Stimulated activated effector memory CD8-positive, alpha-beta T cell treated with anti-CD3 and anti-CD28 coated beads, Interleukin-12 subunit alpha, Interleukin-12 subunit beta, amount 100 ng/mL, for 72 hours (primary cell): ENCODE measurements at places on chromosomes 11 and 22.
A peak's percentile ranks its signal among the peaks of the same experiment; 100 is the strongest.

- no peak for DNase-seq
Measured at GRCh38 chr22:48644997-48645396, 1182.7 kb downstream of the BRD1 start.

DNA sequence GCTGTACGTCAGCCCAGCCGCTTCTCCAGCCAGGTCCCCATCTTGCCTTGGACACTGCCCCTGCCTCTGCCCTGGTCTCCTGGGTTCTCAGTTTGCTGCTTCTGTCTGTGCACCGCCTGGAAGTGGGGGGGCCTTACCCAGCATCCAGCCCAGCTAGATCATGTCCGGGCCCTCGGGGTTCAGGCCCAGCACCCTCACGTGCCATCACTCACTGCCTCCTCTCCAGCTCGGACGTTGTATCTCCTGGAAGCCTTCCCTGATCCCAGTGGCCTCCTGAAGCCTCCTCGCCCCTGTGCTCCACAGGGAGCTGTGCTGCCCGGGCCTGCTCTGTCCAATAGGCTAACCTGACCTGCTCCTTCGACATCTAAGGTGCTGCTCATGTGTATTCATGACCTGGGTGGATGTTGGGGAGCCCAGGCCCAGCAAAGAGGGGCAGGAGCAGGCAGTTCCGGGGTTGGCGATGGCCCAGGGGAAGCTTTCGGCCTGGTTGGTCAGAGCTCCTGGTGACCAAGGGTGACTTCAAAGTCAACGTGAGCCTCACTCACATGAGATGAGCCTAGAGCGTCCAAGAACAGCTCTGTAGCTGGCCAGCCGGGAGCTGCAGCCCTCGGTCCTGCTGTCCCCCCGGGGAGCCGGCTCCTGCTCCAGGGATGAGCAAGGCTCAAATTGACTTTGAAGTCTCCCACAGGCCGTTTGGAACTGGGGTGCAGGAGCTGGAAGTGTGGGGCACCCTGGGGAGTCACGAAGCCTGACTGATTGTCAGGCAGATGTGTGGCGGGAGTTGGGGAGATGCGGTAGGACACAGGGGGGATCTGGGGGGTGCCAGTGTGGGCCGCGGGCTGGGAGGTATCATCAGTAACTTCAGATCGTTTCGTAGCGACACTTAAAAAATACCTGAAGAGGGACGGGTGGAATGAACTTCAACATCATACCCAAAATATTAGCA lies 5.2 kb upstream of the ASCL2 start:
- no peak for DNase-seq

DNA sequence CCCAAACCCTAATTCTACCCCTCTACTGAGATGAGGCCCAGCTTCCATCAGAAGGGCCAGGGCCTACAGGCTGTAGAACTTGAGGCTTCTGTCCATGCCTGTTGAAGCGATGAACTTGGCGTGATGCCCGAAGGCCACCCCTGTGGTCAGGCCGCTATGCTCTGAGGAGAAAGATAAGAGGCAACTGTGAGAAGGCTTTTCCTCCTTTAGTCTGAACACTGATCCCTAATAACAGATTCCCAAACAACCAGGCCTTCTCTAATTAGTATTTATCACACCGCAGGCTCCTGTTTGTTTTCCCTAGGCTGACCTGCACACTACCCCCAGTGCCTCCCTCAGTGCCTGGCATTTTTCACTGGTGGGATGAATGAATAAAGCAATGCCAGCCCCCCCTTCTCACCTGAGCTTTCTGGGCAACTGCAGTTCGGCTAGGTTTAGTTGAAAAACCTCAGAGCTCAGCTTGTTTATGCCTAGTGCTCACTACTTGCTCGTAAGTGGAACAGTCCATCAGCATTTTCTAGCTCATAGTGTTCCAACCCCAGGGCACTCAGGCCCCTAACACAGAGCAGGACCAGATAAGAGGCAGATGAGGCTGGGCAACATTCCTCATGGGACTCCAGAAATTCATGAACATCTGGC lies 15.2 kb downstream of the PRPF19 start:
- no peak for DNase-seq

GRCh38 chr22:37244114-37244921 lies at the start of gene RAC2:
RAC2 (minus strand) TSS chr22:37244269; CDS start chr22:37244148, 121 bp downstream.
- DNase-seq = peak; percentile 88

- no peak for DNase-seq
Measured at GRCh38 chr11:7974668-7975067, 9.4 kb upstream of the NLRP10 start.

DNA sequence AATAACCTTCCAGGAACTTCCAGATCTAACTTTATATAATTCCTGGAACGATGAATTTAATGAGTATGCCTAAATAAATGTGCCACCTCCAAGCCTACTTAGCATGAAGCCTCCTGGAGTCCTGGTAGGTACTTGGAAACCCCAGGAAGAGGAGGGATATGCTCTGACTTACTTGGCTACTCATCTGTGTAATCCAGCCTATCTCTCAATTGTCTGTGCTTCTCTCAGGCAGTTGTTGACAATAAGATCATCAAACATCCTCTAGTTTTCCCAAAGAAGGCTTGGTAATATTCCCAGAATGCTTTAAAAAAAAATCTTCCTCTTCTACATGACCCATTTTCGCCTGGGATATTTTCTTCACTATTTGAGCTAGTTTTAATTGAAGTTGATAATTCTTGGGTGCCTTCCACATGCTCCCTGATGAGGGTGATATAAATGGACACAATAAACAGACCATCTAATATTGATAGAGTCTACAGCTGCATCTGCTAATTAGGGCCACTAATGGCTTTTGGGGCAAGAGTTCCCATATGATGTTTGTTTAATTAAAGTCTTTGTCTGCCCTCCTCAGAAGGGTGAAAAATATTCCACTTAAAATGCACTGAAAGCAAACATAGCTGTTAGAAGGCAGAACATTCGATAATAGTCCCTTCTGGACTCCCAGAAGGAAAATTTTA lies 75.5 kb upstream of the RAB38 start:
- no peak for DNase-seq

GRCh38 chr11:117199053-117199915 lies at the start of gene TAGLN:
TAGLN (plus strand) TSS chr11:117199370; CDS start chr11:117203014, 3,644 bp downstream.
- DNase-seq = no peak

- DNase-seq = no peak
Measured at GRCh38 chr11:88411265-88411664, 73.7 kb upstream of the CTSC start.

DNA sequence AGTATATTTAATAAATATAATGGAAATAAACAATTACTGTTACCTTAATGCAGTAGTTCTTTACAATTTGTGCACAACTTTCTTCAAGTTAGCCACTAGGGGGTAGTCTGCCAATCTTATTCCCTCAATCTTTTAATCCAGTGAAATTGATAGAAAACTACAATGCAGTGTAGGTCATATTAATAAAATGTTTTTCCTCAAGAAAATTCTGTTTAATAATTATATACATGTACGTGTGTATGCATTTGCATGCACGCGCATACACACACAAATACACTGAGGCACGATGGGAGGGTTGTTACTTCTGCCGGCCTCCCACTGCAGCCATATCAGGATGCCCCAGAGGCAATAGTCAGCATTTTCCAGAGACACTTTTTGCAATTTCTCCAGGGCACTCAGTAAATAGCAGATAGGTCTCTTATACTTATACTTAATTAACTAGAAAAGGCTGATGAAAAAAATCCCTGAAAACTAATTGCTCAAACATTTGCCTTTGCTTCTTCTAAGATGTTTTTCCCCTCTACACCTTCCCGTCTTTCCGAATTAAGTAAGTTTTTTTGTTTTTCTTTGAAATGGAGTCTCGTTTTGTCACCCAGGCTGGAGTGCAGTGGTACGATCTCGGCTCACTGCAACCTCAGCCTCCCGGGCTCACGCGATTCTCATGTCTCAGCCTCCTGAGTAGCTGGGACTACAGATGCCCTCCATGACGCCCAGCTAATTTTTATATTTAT lies 3.1 kb downstream of the GAB2 start:
- DNase-seq = no peak

DNA sequence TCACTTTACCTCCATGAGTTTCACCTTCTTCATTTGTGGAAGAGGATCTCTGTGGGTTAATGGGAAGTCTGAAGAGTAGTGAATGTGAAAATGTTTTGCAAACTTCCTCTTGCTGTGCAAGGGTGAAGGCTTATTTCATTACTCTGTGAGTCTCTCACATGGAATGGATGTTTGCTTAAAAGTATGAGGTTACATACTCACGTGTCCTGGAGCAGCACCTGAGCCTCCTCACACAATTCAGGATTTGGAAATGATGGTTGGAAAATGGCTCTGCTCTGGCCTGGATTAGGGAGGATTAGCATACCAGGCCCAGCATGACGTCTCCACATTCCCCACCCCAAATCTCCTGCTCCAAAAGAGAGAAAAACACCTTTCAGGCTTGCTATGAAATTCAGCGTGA lies 4.8 kb downstream of the GRAMD1B start:
- no peak for DNase-seq

DNA sequence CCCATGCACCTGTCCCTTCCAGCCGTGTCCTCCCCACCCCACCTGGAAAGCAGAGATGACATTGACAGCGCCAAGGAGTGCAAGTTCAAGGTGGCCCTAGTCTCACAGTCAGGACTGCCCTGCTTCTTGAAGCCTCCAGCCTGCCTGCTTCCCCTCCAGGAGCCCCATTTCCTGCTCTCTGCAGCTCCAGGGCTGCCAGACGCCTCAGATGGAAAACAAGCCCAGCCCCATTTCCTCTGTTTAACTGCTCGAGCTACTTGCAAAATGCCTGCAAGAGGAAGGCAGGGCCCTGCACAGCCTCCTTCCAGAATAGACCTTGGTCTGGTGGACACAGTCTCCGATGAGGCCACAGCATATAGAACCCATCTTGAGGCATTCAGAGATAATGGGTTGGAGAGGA lies 5.0 kb upstream of the DGKZ start:
- DNase-seq = no peak

DNA sequence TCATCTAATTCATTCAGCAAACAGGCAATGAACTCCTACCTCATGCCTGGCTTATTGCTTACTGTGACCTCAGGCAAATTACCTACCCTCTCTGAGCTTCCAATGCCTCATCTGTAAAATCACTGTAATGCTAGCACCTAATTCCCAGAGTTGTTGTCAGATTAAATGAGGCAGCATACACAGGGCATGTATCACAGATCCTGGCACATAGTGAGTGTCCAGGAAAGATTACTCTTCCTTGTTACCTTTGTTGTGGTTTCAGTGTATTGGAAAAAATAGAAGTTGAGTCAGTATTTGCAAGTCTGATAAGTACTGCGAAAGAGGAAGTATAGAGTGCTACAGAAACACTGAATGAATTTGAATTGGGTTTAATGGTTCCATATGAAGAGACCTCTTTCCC lies 26.4 kb upstream of the LRRC55 start:
- DNase-seq = no peak

DNA sequence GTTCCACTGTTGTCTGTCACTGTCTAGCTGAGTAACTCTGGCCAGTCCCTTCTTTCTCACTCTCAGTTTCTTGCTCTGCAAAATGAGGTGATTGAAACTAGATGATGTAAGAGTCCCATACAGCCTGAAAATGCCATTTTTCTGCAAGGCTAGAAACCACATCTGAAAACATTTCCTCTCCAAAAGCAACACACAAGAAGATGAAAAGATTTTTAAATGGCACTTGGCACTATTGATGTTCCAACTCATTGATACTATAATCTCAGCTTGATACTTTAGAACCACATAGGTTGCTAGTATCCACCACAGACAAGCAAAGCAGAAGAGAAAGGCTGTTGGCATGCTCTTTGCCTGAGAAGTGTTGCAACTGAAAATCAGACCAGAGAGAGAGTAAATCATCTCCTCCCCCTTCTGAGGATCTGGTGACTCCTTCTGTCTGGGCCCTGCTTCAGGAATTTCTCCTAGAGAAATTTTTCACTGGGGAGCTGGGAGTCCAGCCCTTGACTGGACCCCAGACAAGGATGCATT lies 1217.9 kb downstream of the LRRC4C start:
- no peak for DNase-seq

DNA sequence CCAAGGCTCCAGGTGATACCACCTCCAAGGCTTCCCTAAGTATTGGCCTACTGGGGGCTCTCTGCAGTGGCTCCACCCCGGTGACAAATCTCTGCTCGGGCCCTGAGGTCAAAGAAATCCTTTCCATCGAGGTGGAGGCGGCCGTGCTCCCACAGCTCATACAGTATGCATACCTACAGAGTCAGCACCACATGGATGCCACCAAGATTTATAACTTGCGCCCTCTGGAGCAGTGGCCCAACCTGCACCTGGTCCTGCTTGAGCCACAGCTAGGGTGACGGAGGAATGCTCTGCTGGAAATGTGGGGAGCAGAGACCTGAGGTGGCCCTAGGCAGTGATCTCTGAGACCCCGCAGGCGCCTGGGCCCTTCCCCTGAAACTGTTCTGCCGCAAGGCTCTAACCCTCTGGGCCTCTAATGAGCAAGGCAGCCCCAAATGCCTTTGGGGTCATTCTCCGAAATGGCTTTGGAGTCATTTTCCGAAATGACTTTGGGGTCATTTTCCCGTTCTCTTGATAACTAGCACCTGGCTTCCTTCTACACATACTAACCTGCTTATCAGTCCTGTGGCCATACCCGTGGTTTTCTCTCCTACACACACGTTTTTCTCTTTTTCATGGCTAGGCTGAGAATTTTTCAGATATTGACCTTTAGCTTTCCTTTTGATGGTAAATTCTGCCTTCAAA lies 33.9 kb downstream of the TMEM45B start:
- DNase-seq = no peak

DNA sequence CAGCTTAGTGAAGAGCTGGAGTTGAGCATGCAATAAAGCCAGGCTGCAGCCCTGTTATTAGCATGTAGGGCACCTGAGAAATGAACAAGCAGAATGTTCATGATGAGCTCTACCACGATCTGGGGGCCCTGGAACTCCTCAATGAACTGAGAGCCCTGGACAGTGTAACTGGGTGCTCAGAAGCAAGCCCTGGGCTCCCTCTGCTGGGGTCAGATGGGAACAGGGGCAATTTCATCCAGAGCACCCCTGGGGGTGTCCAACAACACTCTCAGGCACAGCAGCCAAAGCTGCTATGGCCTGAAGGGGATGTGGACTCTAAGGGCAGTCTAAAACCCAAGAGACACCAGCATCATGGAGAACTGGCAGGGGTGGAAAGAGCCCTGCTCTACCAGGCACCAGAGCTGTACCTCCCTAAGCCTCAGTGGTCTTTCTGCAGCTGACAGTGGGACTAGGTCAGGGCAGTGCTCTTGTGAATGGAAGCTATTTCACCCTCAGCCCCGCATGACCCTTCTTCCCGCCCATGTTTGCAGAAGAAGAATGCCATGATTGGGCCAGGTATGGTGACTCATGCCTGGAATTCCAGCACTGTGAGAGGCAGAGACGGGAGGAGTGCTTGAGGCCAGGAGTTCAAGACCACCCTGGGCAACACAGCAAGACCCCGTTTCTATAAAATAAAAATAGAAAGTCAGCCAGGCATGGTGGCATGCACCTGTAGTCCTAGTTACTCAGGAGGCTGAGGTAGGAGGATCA lies 28.9 kb downstream of the THOC5 start:
- no peak for DNase-seq

GRCh38 chr11:91396236-91397133 lies 828.1 kb upstream of the FAT3 start:
- DNase-seq = no peak

DNA sequence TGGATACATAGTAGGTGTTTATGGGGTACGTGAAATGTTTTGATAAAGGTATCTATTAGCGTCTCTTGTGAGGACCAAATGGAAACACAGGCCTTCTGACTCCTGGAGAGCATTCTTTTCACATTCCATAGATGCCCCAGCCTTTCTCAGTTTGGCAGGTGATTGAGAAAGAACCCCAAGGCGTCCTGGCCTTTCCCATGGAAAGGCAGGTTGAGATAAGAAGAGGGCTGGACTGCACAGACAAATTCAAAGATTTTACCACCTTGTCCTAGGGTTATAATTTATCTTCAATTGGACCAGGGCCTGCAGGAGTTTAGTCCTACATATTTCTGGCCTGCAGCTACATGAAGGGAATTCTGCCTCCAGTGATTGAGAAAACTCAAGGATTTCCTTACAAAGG lies 661 bp upstream of the OLFML1 start:
- DNase-seq = no peak
